ENCODE measurements at places on chromosomes 1 and 21.

DNA sequence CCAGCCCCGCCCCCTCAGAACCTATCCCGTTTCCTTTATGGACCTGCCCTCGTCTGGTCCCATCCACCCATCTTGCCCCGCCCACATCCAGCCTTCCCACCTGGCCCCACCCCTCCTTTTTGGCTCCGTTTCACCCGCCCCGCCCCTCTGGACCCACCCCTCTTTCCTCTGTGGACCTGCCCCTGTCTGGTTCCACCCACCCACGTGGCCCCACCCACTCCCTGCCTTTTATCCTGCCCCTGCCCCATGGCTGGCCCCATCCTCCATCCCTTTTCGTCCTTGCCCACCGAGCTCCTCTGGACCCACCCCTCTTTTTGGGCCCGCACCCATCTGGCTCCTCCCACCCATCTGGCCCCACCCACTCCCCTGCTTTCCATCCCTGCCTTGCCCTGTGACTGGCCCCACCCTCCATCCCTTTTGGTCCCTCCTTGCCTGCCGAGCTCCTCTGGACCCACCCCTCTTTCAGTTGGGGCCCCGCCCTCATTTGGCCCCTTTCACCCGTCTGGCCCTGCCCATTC lies 177.3 kb downstream of the CAMTA1 start:
- DNase-seq: peak; percentile 17

- DNase-seq: no peak
Measured at GRCh38 chr1:166960858-166961474, 14.4 kb downstream of the ILDR2 start.

- DNase-seq: no peak
Measured at GRCh38 chr1:12580054-12580887, 37.7 kb downstream of the DHRS3 start.

- DNase-seq: no peak
Measured at GRCh38 chr1:43387976-43388599, 1.5 kb downstream of the MED8 start.

GRCh38 chr1:58361134-58361533 lies 185.4 kb downstream of the OMA1 start:
- no peak for DNase-seq

GRCh38 chr1:40742363-40743061 lies 41.1 kb upstream of the KCNQ4 start:
- no peak for DNase-seq

GRCh38 chr1:65792669-65793358 lies at the start of gene PDE4B:
TSS of gene PDE4B (plus strand) at chr1:65792895.
- no peak for DNase-seq

DNA sequence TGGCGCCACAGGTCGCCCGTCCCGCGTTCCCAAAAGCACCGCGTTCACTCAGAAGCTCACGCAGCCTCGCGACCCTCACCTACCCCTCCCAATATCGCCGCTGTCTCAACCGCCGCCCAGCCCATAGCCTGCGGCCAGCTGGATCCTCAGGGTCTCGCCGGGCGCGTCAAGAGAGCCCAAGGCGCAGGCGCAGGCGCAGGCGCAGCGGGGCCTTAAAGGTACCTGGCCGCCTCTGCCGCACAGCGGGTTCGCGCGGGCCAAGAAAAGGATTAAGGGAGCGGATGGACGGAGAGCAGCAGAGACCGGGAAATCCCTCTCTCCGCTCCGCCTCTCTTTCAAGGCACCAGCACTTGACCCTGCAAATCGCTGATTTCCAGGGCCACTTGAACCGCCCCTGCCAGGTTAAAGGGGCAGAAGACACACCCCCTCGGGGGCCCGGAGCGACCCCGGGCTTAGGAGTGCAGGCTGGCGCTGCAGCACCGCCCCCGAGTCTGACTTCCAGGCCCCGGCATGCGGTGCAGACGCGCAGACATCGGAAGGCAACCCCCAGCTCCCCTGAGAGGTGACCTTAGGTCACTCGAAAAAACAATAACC lies at the start of gene NBPF20:
Gene NBPF20, minus strand, starts transcription at position 168 of the 594 bp plus-strand sequence. CDS start 20,331 bp downstream, outside the sequence.
- DNase-seq: no peak

GRCh38 chr1:207818971-207819451 lies 67.2 kb downstream of the CD46 start:
- no peak for DNase-seq
